Astrocyte of the hippocampus (primary cell): ENCODE measurements at places on chromosomes 11 and 22.

DNA sequence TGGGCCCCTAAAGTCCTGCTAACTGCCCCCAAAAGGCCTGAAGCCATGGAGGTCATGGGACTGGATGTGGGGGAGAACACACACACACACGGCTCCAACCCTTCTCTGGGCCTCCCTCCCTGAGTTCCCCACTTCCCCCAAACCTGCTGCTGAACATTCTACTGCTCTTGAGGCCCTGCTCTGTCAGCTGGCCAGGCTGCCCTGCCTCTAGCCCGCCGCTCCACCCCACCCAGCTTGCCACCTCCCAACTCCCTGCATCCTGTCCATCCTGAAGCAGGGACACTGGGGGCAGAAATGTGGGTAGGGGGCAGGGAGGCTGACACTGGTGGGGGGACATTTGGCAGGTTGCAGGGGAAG is 1.0 kb downstream of the KCNJ4 start:
- DNase-seq = no peak

DNA sequence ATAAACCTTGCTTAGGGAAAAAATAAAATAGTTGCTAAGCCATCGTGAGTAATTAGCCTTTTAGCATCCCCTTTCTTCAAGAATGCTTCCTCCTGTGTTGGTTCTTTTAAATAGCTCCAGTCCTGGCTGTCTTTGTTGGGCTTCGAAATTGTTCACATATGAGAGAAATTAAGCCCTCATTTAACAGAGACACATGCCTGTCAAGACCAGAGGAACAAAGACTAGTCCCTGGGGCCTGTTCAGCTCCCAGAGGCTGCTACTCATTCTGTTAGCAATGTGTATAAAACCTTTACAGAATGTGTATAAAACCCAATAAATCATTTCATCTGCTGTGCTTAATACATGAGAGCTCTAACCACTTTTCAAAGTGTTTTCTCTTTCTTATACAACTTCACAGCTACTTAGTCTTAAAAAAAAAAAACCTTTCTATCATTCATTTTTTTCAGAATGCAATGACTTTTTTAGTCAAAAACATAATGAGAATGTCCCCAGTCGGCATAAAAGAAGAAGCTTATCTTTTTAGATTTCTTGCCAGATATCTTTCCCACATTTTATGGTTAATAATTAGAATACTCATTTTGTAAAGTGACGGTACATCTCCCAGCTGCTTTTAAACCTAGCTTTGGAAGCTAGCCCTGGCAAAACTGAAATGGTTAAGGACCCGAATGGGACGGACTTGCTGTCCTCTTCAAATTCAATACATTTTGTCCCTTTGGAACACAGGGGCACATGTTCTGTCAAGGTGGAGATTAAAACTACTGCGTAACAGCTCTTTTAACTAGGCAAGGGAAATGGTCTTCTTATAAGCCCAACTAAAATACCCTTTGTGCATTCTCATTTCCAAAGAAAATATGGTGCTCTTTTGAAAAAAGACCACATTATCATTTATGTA is 186.1 kb downstream of the SOX6 start:
- no peak for DNase-seq

- peak; percentile 86 for DNase-seq
Observed at GRCh38 chr11:11171285-11171684, 181.8 kb downstream of the CSNK2A3 start.

DNA sequence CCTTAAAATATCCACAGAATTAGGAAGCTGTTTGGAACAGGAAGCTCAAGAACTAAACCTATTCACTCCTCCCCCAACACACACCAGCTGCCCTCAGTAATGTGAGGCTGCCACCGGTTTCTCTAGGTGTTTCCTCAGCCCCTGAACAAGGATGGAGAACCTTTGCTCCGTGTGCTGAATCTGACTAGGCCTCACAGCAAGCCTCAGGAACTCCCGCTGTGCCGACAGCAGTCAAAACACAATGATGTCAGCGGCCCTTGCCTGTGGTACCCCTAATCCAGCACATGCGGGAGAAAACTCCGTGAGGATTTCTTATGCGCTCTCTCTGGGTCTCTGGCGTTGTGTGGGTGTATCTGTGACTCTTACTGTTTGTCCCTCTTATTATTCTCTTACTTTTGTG is 153.3 kb downstream of the EFCAB6 start:
- peak; percentile 45 for DNase-seq

DNA sequence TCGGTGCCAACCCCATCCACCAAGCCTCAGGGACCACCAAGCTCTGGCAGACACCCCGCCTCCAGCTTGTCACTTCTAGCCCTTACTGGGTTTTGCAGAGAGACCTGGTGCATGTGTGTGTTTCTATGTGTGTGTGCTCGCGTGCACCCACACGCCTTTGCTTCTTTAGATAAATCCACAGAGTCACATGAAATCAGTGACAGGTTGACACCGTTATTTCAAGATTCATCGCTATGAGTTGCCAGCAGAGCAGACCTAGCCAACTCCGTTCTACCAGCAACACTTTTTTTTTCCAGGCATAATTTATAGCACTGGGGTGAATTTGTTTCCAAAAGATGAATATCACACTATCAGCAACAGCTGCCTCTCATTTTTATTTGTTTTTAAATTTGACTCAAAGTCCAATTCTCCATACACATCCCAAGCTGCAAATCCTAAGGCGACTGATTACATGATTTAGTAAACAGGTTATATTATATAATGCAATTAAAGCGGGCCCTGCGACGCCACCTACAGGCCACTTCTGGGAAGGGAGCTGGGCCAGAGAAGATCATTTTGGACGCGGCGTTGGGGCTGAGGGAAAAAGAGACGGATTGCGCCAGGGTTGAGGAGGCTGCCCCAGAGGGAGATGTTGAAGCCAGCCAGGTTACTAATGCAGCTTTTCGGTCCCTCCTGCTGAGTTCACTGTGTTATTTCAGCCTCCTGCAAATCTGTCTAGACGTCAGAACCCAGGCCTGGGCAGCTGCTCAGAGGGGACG is 150.5 kb downstream of the FEZ1 start:
- DNase-seq = peak; percentile 90

GRCh38 chr11:20041499-20041898 is 118.8 kb downstream of the DBX1 start:
- no peak for DNase-seq

- DNase-seq = no peak
Observed at GRCh38 chr11:73173755-73174494, 31.8 kb upstream of the FCHSD2 start.

DNA sequence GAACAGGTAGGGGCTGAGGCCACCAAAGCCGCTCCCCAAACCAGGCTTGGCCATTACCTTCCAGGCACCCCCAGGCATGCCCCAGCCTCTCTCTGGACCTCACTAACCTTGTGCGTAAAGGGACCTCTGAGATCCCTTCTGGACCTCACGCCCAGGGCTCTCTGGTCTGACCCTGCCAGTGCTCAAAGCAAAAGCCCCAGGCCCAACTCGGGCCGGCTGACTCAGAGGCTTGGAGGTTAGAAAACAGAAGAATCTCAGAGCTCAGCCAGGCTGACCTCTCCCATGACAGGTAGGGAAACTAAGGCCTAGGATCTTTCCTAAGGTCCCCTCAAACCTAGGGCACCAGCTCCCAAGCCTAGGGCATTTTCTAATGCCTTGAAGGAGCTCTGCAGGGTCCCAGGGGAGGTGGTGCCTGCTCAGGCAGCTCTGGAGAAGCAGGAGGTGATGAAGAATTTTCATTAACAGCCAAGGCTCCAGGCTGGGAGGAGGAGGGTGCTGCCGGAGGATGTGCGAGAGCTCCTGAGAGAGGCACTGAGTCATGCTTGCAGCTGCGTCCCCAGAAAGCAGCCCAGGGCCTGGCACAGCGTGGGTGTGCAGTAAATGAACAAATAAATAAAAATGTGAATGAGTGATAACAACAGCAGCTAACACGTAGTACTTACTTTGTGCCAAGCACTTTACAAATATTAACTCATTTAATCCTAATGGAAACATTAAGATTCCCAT is 25.6 kb downstream of the ARRB1 start:
- DNase-seq = peak; percentile 82

GRCh38 chr11:30016588-30017363 is at the start of gene KCNA4:
Gene KCNA4, minus strand, starts transcription at chr11:30017030. Its CDS starts 4,352 bp downstream, at chr11:30012678.
- DNase-seq = peak; percentile 72

DNA sequence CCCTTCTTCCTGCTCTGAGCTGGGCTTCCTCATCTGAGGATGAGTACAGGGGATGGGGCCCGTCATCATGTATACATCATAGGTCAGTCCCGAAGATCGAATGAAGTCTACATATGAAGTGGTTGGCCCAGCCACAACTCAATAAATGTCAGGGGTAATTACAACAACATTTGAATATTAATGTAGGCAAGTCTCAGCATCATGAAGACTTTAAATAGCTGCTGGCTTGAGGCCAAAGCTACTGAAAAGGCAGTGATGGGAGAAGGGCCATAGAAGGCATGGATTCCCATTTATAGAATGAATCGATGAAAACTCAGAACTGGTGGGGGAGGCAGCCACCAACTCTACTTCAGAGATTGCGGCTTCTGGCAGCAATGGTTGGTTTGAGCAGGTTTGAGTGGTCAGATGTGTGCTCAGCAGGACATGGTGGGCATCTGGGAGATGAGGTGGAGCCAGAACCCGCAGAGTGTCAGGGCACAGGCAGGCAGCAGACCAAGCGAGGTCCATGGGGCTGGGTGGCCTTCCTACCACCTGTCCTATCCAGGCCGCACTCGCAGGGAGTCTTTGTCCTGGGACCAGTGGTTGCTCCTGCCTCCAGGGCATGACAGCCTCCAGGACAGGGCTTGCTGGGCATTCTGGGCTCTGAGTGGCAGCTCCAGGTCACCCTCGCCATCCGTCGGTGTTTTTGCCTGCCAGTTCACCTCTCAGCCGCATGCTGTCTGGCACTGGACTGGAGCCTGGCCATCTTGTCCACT is 919.1 kb downstream of the TBC1D22A start:
- no peak for DNase-seq

GRCh38 chr11:107018219-107018901 is at the start of gene GUCY1A2:
Gene GUCY1A2, minus strand, starts transcription at chr11:107018476. Its CDS starts 421 bp downstream, at chr11:107018055.
- DNase-seq = peak; percentile 67

DNA sequence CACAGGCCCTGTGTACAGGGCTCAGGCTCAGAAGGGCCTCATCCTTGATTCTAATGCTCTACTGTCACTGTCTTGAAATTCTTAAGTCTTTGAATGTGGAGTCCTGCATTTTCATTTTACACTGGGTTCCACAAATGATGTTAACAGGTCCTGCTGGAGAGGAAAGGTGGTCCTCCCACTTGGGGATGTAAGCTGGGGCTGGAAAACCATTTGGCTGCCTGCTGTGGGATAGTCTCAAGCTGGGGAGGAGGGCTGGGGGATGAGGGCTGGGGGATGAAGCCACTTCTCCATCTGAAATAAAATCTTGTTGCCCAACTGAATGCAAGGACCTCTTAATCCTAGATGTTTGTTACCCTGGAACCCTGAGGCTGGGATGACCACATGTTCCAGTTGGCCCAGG is 423.0 kb downstream of the TENM4 start:
- DNase-seq = no peak

- DNase-seq = no peak
Observed at GRCh38 chr11:34830035-34830434, 86.1 kb downstream of the APIP start.

DNA sequence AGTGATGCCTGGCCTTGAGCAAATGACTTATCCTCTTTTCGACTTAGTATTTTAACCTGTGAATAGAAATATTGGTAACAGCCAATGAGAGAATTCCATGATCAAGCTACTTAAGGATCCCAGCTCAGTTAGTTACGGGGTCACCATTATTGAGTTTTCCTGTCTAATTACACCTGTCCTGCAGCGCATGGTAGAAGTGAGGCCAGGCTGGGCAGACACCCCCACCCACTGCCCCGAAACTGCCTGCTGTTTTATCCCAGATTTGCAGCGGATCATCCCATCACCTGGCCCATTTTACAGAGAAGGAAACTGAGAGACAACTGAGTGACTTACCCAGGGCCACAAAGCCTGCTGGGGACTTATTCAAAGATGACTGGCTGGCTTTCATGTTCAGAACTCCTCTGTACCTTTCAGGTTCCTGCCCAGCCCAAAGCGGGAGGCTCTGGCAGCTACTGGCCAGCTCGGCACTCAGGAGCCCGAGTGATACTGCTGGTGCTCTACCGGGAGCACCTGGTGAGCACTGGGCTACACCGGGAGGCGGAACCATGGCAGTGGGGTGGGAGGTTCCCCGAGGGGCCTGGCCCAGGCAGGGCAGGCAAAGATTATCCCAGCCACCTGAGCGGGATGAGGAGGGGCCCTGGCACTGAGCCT is 1.4 kb downstream of the MUS81 start:
- DNase-seq = no peak

DNA sequence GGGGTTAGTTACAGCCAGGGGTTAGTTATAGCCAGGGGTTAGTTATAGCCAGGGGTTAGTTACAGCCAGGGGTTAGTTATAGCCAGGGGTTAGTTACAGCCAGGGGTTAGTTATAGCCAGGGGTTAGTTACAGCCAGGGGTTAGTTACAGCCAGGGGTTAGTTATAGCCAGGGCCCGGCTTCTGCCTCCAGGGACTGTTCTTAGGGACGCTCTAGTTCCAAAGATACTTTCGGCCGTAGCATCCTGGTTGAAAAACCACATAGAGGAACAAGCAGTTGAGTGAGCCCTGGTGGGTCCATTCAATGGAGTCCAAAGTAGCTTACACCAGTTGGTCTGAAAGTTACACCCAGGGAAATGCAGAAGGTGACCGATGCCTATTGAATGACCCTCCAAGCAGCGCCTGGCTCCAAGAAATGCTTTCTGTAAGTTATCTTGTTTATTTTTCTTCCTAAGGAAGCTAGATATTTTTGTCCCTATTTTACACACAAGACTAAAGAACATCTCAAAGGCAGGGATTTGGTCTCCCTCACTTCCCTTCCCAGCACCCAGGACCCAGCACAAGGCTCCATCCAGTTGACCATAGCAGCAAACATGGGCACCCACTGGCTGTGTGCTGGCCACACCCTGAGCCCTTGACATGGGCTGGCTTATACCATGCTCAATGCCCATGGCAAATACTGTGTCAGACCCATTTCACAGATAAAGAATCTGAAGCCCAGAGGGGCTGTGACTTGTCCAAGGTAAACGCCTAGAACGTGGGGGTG is 49.7 kb upstream of the SHISAL1 start:
- DNase-seq = no peak

DNA sequence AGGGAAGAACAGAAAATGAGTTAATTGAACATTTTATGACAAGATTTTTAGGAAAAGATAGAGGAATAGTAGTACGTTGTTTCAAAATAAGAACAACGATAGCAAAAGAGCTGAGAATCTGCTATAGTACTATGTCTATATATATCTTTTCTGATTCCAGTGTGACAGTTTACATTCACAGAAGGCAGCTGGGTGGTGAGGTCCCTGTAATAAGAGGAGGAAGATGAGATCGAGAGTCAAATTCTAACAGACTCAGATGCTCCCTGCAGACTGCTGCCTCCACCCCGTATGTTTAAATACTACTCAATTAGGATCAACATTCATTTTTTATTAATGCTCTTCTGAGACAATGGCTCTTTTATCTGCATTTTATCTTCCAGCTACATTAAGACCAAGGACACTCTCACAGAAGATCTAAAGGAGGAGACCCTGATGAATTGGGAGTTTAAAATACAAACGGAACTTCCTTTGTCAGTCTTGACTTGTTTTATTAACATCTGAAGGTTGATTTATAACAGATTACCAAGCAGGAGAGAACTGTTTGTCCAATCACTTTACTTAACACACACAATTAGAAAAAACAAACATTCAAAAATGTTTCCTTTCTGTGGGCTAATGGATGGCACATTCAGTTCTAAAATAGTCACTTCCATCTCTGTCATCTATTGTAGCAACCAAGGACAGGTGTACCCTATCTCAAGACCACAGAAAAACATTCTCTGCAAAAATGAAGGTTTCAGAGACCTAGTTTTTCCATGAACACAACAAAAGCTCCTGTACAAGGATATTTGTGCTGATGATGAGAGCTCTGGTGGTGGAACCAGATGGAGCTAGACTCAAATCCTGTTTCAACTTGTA is 240.2 kb downstream of the CADM1 start:
- DNase-seq = no peak

- no peak for DNase-seq
Observed at GRCh38 chr11:68911731-68912130, 8.0 kb downstream of the IGHMBP2 start.
